ENCODE measurements at places on chromosomes 7 and 10.
A peak's percentile ranks its signal among the peaks of the same experiment; 100 is the strongest.

GRCh38 chr7:85512790-85513189, 325.9 kb upstream of the SEMA3D start:
- no peak for DNase-seq

GRCh38 chr10:86668297-86669165, at the start of gene LDB3:
TSS of gene LDB3 (plus strand) at chr10:86668511. CDS start at chr10:86668692, 181 bp downstream.
- peak; percentile 78 for DNase-seq

- no peak for DNase-seq
Measured at GRCh38 chr10:11448190-11448544, 163.3 kb downstream of the USP6NL start.

DNA sequence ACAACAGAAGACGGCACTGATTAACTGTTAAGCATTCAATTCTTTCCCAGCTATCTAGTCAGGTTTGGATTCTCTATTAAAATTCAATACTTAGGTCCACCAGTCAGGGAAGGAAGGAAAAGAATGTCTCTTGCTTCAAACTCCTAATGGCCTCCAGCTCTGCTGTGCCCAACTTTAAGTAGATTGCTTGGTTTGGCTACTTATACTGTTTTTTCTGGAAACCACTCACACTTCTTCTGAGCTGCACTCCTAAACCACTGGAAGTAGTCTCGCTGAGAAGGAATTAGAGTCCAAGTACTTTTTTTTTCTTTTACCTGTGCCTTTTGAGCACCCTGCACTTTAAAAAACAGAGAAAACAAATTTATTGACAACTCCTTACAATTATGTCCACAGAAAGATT, 26.7 kb upstream of the COL1A2 start:
- peak; percentile 23 for DNase-seq

DNA sequence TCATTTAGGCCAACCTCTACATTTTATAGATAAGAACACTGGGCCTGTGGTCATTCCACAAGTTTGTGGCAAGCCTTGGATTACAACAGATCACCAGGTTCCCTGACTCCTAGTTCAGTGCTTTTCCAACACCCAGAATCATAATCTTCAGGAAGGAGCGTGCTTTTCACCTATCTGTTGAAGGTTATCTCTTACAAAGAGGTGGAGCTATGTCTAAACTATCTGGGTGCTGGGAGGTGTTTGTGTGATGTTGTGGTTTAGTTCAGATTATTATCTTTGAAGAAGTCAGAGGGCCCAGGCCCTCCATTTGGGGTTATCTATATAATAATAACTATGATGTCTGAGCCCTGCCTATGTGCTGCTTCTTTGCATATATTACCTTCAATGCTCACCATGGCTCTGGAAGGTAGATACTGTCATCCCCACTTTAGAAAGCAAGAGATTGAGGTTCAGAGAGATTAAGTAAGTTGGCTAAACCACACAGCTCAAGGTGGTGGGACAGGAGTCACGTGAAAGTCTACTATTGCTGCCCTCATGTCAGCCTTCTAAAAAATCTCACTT, 24.0 kb downstream of the IL2RA start:
- DNase-seq, result no peak

DNA sequence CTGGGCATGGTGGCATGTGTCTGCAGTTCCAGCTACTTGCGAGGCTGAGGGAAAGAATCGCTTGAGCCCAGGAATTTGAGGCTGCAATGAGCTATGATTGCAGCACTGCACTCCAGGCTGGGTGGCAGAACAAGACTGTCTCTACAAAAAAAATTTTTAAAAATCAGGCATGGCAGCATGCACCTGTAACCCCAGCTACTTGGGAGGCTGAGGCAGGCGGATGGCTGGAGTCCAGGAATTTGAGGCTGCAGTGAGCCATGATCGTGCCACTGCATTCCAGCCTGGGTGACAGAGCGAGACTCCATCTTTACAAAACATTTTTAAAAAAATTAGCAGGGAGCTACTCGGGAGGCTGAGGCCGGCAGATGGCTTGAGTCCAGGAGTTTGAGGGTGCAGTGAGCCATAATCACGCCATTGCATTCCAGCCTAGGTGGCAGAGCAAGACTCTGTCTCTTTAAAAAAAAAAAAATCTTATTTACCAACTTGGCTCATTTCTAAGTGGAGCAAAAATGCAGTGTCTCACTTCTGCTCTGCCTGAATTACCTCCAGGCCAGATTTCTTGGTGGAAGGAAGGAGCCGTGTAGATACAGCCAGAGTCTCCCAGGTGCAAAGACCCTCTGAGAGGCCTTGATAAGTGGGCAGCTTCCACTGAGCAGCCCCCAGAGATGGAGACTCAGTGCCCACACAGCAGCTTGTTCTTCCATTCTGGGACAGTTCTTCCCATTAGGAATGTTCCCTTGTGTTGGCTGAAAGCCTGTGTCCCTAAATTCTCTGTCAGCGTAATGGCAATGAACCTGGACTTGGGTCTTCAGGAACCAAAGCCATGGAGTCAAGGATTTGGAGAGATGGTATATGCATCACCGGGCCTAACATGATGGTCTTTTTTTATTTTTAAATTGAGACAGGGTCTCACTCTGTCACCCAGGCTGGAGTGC, 30.0 kb downstream of the GTF2IRD1 start:
- peak; percentile 82 for DNase-seq
